Activated T-helper 2 cell treated with anti-CD3 and anti-CD28 coated beads, Interferon-gamma antibody, Interleukin-2, Interleukin-4, amounts not matched to agents 10 μg/mL and 5 μg/mL and 100 μg/mL, durations not matched to agents 14 hours and 24 hours and 36 hours (primary cell): ENCODE measurements at places on chromosomes 1 and 21. TPM values are rescaled to one million over a fixed set of nuclear protein-coding genes. Genes with fewer than 3 reads are reported as not detected.

The CELA3B gene
- not detected in 2 replicates for total RNA-seq

The NEGR1 gene
- not detected in 2 replicates for total RNA-seq

The OR2L3 gene
- total RNA-seq: not detected in 2 replicates

The CSF3R gene
- total RNA-seq: 0.11 and 0.62 TPM in 2 replicates

The RGSL1 gene
- total RNA-seq: not detected in 2 replicates

The FCGR3B gene
- total RNA-seq: not detected in 2 replicates

GRCh38 chr1:207495801-207496792, at the start of gene CR1:
Gene CR1 (plus strand): TSS chr1:207496157. CDS start chr1:207496268, 111 bp downstream.
- DNase-seq: peak; percentile 19

DNA sequence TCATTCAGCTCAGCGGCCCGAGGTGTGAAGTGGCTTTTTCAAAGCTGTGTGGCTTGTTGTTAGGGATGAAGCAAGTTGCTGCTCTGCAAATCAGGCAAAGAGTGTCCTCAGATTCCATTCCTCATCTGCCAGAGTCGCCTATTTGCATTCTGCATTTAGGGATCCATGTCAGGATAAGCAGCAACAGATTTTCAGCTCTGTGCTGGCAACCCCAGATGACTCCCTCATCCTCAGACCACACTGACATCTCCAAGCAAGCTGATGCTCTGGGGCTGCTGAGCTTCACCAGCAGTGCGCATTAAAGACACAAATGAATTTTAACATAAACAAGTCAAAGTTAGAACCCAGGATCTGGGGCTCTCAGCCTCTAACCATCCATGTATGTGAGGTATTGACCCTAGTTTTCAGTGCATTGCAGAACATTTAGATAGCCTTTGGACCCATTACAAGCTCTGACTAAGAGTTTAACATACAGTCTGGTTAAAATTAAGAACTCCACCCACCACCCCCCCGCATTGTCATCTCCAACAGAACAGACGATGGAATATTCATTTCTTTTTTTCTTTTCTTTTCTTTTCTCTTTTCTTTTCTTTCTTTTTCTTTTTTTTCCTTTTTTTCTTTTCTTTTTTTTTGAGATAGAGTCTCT, 10.9 kb downstream of the CFAP107 start:
- no peak for DNase-seq

DNA sequence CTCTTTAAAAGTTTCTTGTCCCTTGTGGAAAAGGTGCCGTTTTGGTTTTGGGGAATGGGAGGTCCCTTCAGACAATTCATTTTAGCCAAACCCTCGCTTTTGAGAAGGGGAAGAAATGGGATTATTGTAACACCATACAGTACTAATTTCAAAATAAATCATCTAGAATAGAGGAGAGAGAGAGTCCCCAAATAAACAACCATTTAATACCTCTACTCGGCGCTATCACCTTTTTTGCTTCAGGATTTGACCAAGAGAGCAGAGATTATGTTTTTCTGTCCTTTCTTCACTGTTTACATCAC, 770 bp upstream of the RC3H1 start:
- DNase-seq: no peak

- DNase-seq: no peak
Measured at GRCh38 chr1:8986814-8987190, 39.4 kb downstream of the SLC2A7 start.

- DNase-seq: no peak
Measured at GRCh38 chr1:207713529-207713928, 38.3 kb upstream of the CD46 start.

DNA sequence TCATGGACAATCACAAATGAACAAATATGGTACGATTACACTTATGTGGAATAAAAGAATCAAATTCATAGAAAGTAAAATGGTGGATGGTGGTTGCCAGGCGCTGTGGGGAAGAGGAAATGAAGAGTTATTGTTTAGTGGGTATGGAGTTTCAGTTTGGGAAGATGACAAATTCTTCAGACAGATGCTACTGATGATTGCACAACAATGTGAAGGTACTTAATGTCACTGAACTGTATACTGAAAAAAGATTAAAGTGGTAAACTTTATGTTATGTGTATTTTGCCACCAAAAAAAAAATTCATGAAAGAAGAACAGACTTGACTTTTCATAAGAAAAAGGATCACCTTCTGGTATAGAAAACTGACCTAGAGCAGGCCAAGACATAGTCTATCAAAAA, 745.6 kb upstream of the CXADR start:
- no peak for DNase-seq

DNA sequence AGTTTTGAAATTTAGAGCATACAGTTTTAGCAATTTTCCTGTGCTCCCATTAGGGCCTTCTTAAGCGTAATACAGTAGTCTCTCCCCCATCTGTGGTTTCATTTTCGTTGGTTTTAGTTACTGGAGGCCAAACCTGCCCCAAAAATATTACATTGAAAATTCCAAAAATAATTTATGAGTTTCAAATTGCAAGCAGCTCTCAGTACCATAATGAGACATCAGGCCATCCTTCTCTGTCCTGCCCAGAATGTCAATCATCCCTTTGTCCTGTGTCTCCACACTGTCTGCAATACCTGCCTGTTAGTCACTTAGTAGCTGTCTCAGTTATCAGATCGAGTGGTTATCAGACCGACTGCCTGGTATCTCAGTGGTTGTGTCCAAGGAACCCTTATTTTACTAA, 45.4 kb downstream of the ADSS2 start:
- DNase-seq: no peak

GRCh38 chr1:53918343-53918742, 24.4 kb downstream of the DIO1 start:
- DNase-seq: no peak

- no peak for DNase-seq
Measured at GRCh38 chr1:182664296-182664695, 20.1 kb downstream of the RGS8 start.

- no peak for DNase-seq
Measured at GRCh38 chr1:167750641-167751040, 28.9 kb downstream of the MPZL1 start.

DNA sequence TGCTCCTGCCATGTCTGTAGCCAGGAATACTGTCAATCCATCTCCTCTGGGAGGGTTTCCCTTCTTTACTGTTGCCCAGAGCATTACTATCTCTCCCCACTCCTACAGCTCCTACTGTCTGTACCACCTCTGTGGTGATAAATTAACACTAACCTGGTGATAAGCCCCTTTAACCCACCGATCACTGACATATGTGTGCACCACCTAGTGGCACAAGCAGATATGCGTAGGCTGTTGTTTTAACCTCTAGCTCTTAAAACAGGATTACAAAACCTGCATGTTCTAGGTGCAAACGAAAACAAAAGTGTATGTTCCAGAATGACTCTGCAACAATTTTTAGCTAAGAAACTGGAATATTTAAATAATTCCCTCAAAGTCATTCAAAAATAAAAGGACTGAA, 93.9 kb upstream of the BEND5 start:
- no peak for DNase-seq

- DNase-seq: no peak
Measured at GRCh38 chr1:206067486-206068227, 14.7 kb downstream of the RHEX start.

DNA sequence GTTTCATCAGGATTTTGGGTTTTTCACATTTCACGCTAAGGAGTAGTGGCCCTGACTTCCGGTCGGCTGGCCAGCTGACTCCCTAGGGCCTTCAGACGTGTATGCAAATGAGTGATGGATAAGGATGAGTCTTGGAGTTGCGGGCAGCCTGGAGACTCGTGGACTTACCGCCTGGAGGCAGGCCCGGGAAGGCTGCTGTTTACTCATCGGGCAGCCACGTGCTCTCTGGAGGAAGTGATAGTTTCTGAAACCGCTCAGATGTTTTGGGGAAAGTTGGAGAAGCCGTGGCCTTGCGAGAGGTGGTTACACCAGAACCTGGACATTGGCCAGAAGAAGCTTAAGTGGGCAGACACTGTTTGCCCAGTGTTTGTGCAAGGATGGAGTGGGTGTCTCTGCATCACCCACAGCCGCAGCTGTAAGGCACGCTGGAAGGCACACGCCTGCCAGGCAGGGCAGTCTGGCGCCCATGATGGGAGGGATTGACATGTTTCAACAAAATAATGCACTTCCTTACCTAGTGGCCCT, 23.1 kb upstream of the TNFRSF1B start:
- DNase-seq: no peak

GRCh38 chr1:58768971-58769808, 14.7 kb downstream of the JUN start:
- DNase-seq: no peak
